Uterus (tissue), 4 donors: ENCODE measurements at places on chromosomes 6 and 20. TPM values are rescaled to one million over a fixed set of nuclear protein-coding genes. Genes with fewer than 3 reads are reported as not detected.

- no peak overlapping the region for H3K4me3 ChIP-seq
- DNase-seq = no peak
- H3K27ac ChIP-seq = no peak overlapping the region
- H3K27me3 ChIP-seq = no peaks in the 10 kb centered on the region
- H3K4me1 ChIP-seq = no peaks in the 10 kb centered on the region
Measured at GRCh38 chr6:147166360-147166944, 37.8 kb upstream of the STXBP5 start.

DNA sequence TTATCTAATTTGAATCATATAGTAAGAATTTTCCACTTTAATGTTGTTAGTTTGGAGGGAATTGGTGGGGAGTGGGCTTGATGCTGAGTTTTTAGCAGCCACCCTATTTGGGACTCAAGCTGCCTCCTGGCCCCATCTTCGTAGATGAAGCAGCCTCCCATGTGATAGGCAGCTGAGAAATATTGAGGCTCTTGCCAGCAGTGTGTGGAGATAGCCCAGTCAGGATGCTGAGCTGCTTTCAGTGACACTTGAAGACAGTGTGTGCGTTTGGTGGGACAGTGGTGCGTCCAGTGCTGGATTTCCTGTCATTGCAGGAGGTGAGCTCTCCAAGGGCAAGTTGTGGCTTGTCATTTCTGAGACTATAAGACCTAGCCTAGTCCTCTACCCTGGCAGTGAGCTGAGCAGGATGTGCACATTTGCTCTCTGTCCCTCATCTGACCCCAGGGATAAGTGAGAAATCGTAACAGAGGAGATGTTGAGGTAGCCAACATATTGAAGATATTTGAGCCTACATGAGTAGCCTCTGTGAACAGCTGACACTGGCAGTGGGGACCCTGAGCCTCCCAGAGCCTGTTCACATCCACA is 47.9 kb upstream of the RNF8 start:
- no peaks in the 10 kb centered on the region for H3K36me3 ChIP-seq
- no peak for DNase-seq
- H3K4me3 ChIP-seq = no peak overlapping the region
- no peak overlapping the region for H3K27ac ChIP-seq

GRCh38 chr6:3857468-3858456 is 8.6 kb downstream of the FAM50B start:
- DNase-seq = no peak
- H3K4me3 ChIP-seq = no peak overlapping the region
- no peaks in the 10 kb centered on the region for H3K36me3 ChIP-seq
- H3K4me1 ChIP-seq = no peaks in the 10 kb centered on the region

- no peaks in the 10 kb centered on the region for H3K4me1 ChIP-seq
- no peaks in the 10 kb centered on the region for H3K36me3 ChIP-seq
- DNase-seq = no peak
- H3K27ac ChIP-seq = no peak overlapping the region
Measured at GRCh38 chr6:149057464-149057840, 260.1 kb upstream of the TAB2 start.

DNA sequence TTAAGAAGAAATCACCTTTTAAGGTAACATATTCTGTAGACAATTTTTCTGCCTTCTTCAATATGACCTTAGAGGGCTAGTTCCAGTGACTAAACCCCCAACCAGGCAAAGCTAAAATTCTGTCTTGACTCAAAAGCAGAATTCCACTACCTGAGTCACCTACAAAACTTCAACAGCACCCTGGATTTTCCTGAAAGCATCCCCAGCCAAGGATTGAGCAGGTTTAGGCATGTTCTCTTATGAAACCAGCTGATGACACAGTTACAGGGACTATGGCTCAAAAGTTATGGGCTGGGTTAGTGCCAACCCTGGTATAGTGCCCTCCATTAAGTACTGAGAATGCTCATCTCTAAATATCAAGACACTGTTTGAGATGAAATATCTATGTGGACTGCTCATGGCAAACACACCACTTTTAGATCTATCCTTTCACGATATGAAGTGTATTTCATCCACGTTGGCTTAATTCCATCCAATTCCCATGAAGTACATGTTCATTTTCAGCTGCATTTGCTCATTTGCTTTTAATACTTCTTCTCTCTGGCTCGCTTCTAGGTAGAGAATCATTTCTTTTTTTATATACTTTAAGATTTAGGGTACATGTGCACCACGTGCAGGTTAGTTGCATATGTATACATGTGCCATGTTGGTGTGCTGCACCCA is 53.6 kb upstream of the TNFAIP3 start:
- no peak for DNase-seq
- H3K27ac ChIP-seq = no peak overlapping the region
- no peaks in the 10 kb centered on the region for H3K36me3 ChIP-seq
- H3K27me3 ChIP-seq = no peaks in the 10 kb centered on the region
- H3K4me1 ChIP-seq = no peaks in the 10 kb centered on the region

DNA sequence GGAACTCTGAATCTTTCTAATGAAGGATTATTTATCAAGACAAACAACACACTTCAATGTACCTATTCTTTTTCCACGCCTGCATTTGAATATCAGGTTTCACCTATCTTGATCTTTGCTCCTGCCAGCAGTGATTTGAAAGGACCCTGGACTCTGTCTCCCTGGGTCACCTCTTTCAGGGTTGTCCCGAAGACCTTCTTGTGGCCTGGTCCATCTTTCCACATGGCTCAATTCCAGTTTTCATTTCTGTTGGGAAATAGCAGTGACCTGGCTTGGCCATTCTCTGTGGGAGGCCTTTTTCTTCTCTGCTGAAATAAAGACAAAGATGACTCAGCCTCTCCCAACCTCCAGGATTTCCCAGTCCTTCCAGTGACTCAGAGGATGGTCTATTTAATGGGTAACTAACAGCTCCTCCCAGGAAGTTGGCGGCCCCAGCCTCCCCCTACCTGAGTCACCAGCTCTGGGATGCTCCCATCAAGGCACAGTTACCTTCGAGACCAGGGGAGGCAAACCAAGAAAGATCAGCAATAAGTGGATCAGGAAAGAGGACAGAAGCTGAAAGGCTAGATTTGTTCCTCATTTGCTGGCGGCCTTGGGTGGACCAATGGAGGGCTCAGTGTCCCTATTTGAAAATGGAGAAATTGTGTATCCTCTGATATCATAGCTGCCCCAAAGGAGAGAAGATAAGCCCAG is 120.2 kb upstream of the RNF24 start:
- DNase-seq = peak; percentile 40
- no peaks in the 10 kb centered on the region for H3K36me3 ChIP-seq
- H3K27me3 ChIP-seq = no peaks in the 10 kb centered on the region

- H3K4me1 ChIP-seq = no peaks in the 10 kb centered on the region
- no peaks in the 10 kb centered on the region for H3K36me3 ChIP-seq
- no peak overlapping the region for H3K27ac ChIP-seq
- no peak overlapping the region for H3K4me3 ChIP-seq
- no peak for DNase-seq
- no peaks in the 10 kb centered on the region for H3K27me3 ChIP-seq
Measured at GRCh38 chr6:106462923-106463557, 102.5 kb downstream of the CRYBG1 start.

- H3K27me3 ChIP-seq = no peaks in the 10 kb centered on the region
- no peak within 1 kb of the TSS for H3K4me3 ChIP-seq
- no peaks in the 10 kb centered on the region for H3K36me3 ChIP-seq
- DNase-seq = no peak
- H3K27ac ChIP-seq = no peak within 1 kb of the TSS
Measured at GRCh38 chr6:52909531-52909930, at the start of gene GSTA3. Gene GSTA3 (minus strand): TSS chr6:52909698. CDS start chr6:52905834, 3,864 bp downstream.

DNA sequence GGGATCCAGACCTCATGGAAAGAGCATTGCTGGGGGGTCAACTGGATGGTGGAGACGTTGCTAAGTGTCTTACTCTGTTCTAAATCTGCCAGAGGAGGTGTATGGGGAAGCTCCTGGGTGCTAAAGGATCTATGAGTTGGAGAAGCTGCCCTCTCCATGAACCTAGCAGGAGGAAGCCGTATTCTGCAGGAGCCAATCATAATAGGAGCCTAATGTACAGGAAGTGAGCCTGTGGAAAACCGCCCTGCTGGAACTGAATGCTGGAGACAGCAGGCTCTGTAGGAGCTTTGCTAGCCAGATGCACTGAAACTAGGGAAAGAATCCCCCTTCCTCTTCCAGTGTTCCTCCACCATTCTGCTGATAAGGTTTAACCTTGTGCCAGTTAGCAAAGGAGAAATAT is 10.9 kb downstream of the CASP8AP2 start:
- DNase-seq = no peak
- no peaks in the 10 kb centered on the region for H3K27me3 ChIP-seq
- H3K4me3 ChIP-seq = no peak overlapping the region

DNA sequence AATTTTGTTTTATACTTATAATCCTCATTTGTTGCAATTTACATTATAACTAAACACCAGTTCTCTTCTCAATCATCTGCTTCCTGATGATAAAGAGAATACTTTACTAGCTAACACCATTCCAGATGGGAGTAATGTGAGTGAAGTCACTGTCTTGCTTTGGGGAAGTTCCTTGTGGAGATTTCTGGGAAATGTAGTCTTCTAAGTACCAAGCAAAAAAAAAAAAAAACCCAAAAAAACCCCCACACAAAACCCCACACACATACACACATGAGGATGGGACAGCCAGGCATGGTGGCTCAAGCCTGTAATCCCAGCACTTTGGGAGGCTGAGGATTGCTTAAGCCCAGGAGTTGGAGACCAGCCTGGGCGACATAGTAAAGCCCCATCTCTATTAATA is 2.2 kb upstream of the SNPH start:
- H3K4me3 ChIP-seq = no peak overlapping the region
- H3K27ac ChIP-seq = no peak overlapping the region
- no peaks in the 10 kb centered on the region for H3K36me3 ChIP-seq
- no peaks in the 10 kb centered on the region for H3K4me1 ChIP-seq
- DNase-seq = no peak

The VSX1 gene
- not detected for total RNA-seq

The CRISP2 gene
- not detected for total RNA-seq

The ULBP3 gene
- total RNA-seq = 2.9 TPM

The PAK5 gene
- total RNA-seq = not detected

The SNRNP48 gene
- total RNA-seq = 39.7 TPM

The PLN gene
- 45.2 TPM for total RNA-seq

The C6orf15 gene
- not detected for total RNA-seq
